ENCODE measurements at places on chromosomes 6 and 20. TPM values are rescaled to one million over a fixed set of nuclear protein-coding genes. Genes with fewer than 3 reads are reported as not detected.

The SCP2D1 gene
- total RNA-seq = not detected

The ZNF311 gene
- 0.27 TPM for total RNA-seq

GRCh38 chr6:53647462-53648094 lies 18.0 kb downstream of the KLHL31 start:
- no peak for DNase-seq

DNA sequence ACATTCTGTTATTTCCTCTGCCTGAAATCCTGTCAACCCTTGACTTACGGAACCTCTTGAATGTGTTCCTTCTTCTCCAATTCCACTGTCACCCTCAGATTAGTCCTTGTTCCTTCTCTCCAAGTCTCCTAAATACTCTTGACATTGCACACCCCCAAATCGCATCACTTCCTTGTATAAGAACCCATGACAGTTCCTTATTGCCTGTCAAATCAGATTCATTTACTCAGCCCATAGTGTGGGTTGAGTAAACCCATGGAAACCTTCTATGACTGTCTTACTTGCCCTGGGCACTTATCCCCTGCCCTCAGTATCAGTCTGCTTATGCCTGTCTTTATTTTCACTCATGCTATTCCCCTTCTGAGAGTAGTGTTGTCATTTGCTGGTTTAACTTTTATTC lies 40.5 kb downstream of the ARMC2 start:
- DNase-seq = no peak

DNA sequence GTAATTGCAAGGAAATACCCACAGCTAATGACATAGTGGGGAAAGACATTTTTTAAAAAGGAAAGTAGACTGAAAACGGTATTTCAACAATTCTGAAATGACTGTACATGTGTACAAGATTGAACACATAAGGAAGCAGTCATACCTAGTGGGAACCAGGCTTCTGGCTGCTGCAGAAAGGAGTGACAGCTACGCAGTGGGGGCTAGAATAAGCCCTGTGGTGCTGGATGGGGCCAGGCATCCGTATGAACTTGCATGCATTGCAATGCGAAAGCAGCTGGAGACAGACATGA lies 54.9 kb upstream of the GPR31 start:
- DNase-seq = no peak

GRCh38 chr6:17987697-17988421 lies 424 bp upstream of the KIF13A start:
- peak; percentile 23 for DNase-seq

- no peak for DNase-seq
Observed at GRCh38 chr20:11810311-11811083, 107.2 kb upstream of the BTBD3 start.

GRCh38 chr6:169850154-169850553 lies 98.7 kb downstream of the ERMARD start:
- DNase-seq = no peak

DNA sequence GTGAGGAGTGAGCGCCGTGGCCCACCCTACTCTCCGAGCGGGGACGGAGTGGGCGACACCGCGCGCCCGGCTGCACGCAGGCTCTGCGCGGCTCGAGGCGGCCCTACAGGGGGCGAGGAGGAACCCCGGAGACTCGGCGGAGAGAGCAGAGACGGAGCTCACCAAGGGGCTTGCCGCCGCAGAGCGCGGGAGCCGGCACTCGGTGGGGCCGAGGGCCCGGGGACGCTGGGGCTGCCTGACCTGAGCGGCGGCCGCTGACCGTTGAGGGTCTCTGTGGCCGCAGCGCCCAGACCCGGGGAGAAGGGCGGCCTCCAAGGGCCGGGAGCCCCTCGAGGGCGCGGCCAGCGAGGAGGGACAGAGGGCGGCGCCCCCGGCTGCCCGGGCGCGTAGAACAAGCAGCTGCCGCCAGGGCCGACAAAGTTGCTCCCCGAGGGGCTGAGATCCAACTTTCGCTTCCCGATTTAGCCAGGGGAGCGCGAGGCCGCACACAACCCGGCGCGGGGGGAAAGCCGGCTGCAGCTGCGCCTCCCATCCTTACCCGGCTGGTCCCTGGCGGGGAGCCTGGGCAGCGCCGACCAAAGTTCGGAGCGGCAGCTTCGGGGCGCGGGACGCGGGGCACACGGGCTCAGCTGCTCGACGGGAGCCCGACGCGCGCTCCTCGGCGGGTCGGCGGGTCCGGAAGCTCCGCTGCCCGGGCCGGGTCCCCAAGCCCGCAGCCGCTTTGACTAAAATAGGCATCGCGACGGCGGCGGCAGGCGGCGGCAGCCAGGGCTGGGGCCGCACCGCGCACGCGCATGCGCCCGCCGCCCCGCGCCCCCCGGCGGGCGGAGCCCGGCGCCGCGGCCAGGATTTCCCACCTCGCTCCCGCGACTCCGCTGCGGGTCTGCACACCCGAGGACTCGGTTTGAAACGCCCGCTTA lies 43.1 kb downstream of the POPDC3 start:
- DNase-seq = no peak

- DNase-seq = no peak
Observed at GRCh38 chr6:75306064-75306463, 21.5 kb upstream of the TMEM30A start.

DNA sequence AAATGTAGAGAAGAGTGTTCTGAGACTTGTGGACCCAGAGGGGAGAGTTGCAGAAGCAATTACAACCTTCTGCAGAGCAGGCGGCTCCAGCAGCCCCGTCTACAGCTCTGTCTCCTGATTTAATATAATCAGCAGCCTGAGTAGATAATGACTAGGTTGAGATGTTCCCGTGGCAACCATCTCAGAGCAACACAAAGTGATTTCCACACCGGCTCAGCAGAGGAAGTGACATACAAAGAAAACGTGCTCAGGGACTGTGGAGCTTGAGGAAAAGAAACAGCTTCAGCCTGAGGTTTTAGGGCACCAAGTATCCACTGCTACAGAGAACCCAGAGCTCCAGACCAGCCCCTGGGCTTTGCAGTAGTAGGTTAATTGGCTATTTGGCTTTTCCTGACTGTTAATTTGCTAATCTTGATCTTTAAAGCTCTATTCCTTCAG lies 136.4 kb downstream of the MTFR2 start:
- no peak for DNase-seq

DNA sequence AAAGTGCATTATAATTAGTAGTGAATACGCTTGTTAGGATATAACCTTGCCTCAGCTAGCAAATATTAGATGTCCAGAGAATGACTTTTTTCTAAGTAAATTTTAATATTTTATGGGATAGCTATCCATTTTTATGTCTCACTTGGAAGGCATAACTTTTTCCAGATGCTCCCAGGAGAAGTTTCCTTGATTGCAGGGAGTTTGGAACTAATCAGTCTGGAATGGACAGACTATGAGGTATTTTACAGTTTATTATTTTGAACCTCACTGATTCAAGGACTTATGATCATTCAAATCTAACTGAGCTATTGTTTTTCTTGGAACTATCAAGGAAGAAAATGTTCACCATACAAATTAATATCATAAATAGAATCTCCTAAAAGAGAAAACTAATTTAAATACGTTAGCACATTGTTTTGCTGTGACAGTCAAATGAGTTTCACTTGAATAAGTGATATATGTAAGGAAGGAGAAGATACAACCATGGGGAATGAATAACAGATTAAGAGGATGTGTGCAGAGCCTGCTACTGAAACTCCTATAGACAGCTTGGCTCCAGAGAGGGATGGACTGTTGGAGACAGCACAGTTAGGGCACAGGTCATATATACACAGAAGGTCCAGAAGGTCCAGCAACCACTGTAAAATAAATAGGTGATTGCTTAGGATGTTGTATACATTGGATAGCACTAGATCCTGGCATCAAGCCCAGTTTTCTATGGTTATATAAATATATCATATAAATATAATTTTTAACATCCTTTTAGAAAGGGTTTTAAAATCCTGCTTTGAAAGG lies 20.6 kb upstream of the LCA5 start:
- DNase-seq = no peak

GRCh38 chr6:73669005-73669404 lies 15.2 kb upstream of the SLC17A5 start:
- no peak for DNase-seq

GRCh38 chr20:48298851-48299484 lies 513.7 kb upstream of the SULF2 start:
- DNase-seq = no peak

The CRISP3 gene
- not detected for total RNA-seq

- no peak for DNase-seq
Observed at GRCh38 chr6:51139950-51140385, 321.3 kb downstream of the TFAP2B start.

GRCh38 chr6:46772762-46773161 lies 20.4 kb upstream of the MEP1A start:
- DNase-seq = no peak

The MOG gene
- not detected for total RNA-seq

GRCh38 chr6:21098744-21099143 lies 494.8 kb upstream of the SOX4 start:
- no peak for DNase-seq

The FOXF2 gene
- not detected for total RNA-seq

- DNase-seq = no peak
Observed at GRCh38 chr20:48231253-48231930, 446.1 kb upstream of the SULF2 start.

GRCh38 chr6:1686117-1687098 lies 76.7 kb downstream of the FOXC1 start:
- DNase-seq = peak; percentile 38

DNA sequence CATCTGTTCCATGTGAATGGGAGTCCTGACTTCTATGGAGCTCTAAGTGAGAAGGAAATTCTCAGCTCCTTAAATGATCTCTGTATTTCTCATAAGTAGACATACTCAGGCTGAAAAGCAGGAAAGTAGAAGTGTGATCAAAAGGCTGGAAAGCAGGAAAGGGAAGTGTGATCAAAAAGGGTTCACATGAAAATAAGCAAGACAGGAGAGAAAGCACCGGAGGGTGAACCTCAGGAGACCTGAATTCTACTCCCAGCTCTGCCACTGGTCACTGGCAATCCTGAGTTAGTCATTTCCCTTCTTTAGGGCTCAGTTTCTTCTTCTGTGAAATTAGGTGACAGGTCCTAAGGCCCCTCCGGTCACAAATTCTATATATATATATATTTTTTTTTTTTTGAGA lies 55.5 kb upstream of the TRERF1 start:
- no peak for DNase-seq

DNA sequence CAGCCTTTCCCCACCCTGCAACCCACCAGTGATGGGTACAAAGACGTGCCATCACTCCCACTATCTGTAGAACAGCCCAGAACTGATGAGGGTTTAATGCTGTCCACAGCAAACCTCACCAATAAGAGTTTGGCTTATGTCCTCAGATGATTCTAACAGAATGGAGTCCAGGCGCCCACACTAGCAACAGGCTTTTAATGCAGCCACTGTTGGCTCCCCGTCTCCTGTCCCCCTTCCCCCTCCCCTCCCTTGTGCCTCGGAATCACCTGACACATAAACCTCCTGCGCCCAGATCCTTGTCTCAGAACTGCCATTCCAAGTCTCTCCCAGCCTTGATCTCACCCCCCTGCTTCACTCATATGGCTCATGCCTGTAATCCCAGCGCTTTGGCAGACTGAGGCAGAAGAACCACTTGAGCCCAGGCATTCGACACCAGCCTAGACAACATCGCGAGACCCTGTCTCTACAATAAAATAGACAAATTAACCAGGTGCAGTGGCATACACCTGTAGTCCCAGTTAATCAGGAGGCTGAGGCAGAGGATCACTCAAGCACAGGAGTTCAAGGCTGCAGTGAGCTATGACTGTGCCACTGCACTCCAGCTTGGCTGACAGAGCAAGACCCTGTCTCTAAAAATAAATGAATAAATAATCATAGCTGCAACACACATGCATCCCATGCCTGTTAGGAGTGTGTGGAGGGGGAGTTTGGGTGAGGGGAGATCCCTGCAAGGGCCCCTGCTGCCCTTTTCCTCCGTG lies 85.6 kb downstream of the SNX5 start:
- DNase-seq = no peak

DNA sequence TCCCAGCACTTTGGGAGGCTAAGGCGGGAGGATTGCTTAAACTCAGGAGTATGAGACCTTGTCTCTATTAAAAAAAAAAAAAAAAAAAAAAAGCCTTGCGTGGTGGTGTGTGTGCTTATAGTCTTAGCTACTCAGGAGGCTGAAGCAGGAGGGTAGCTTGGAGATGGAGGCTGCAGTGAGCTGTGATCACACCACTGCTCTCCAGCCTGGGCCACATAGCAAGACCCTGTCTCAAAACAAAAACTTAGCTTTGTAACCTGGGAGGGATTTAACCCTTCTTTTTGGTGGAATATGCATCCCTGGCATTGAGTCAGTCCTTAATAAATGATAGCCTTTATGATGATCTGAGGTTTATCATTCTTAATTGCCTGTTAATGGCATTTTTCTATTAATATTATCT lies 12.8 kb downstream of the ASXL1 start:
- no peak for DNase-seq

DNA sequence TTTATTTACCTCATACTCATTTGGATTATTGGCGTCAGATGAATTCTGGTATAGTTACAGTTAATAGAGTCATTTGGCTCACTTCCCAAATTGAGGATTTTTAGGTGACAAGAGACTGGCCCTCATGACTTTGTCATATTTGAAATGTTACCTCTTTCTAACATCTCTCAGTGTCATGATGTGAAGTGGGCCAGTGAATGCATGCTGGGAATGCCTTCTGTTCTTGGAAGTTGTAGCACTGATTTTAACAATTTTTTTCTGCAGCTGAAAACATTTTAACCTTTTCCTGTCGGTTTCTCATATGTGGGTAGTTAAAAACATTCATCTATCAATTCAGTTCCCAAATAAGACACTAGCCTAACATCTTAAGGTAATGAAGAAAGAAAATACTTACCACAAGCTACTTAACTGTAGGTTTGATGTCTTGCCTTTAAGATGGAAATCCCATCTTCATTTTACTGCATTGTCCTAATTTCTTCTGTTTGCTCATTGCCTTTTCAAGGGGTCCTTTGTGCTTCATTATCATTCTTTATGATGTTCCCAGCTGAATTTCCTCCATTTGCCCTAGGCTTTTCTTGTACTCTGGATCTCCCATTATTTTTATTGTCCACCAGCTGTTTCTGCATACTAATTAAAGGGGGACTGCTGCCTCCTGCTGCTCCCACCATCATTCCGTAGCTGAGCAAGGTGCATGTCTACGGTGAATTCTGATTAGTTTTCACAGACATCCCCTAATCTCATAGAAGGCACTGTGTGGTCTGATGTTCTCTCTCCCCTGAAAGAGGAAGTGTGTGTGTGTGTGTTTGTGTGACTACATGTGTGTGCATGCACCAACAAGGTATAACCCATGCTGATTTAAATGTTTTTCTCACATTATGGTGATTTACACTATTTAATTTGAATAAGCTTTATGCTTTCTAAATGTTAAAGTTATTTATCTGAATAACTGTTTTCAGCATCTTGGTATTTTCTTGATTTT lies 109.5 kb downstream of the B3GAT2 start:
- DNase-seq = no peak

DNA sequence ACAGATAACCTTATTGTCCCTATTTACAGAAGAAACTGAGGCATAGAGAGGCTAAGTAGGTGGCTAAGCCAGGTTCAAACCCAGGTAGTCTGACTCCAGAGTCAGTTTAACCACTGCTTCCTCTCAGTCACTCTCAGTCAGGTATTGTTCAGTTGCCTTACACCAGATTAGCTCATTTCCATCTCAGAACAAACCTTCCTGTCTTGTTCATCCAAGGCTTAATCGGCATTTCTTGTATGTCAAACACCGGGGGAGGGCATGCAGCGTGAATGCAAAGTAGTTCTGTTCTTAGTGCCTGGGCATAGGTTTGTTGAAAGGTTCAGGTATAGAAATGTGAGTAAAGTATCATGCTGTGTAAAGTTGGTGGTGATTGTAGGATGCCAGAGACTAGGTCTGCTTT lies 51.7 kb downstream of the CTNNBL1 start:
- DNase-seq = no peak
